Gastroesophageal sphincter (tissue), 4 donors: ENCODE measurements at places on chromosomes 13 and 19. TPM values are rescaled to one million over a fixed set of nuclear protein-coding genes. Genes with fewer than 3 reads are reported as not detected.

GRCh38 chr19:3979289-3979673 lies 6.0 kb downstream of the EEF2 start:
- no peak for ATAC-seq

DNA sequence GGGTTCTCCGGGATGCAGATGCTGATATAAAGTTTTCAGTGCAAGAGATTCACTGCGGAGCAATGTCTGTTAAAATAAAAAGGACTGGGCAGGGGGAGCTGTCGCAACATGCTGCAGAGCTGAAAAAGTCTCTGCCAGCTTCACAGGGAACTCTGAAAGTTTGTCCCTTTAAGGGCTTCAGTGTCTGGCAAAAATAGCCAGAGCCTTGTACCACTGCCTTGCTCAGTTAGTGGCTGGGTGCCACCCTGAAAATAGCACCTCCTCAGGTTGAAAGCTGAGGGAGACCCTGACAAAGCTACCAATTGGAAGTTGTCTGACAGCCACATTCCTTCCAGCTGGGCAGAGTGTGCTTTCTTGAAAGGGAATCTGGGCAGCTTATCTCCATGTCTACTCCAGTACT lies 3.0 kb upstream of the NDFIP2 start:
- ATAC-seq: no peak

The SERTM1 gene
- total RNA-seq: 0.13 TPM

DNA sequence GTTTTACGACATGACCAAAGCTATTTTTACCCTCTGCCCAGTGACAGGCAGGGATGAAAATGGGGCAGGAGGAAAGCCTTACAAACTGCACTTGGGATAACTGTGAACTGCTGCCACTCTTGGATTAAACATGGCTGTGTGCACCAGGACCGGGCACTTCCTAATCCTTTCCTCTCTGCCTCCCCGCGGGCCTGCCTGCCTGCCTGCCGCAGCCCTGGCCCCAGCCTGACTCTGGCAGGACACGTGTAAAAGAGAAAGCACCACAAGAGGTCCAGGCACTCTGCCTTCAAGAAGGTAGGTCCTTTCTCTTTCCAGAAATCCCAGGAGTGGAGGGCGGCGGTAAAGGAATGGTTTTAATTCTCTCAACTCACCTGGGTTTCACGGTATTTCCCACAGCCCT lies 4.8 kb downstream of the TSHZ3 start:
- ATAC-seq: no peak

GRCh38 chr13:88866195-88866594 lies 1195.0 kb downstream of the SLITRK5 start:
- no peak for ATAC-seq

The SIGLEC9 gene
- 7.0 TPM for total RNA-seq

The GPALPP1 gene
- total RNA-seq: 25.8 TPM

The ENOX1 gene
- 10.0 TPM for total RNA-seq

GRCh38 chr13:45602183-45603170 lies 13.1 kb downstream of the ERICH6B start:
- no peak for ATAC-seq

DNA sequence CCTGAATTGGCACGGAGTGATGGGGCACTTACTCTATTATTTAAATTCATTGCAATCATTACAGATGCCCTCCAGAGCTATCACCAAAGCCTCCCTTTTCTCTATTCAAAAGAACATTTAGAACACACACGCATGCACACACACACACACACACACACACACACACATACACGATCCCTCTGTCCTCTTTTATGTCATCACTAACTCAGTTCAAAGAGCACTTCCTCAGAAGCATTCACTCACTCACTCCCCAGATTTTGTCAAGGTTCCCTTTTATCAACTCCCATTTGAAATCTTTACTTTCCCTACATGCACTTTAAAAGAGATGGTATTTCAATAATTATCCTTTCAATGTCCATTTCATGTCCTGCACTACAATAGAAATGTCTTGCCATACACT lies 22.4 kb upstream of the IGFL4 start:
- ATAC-seq: no peak

DNA sequence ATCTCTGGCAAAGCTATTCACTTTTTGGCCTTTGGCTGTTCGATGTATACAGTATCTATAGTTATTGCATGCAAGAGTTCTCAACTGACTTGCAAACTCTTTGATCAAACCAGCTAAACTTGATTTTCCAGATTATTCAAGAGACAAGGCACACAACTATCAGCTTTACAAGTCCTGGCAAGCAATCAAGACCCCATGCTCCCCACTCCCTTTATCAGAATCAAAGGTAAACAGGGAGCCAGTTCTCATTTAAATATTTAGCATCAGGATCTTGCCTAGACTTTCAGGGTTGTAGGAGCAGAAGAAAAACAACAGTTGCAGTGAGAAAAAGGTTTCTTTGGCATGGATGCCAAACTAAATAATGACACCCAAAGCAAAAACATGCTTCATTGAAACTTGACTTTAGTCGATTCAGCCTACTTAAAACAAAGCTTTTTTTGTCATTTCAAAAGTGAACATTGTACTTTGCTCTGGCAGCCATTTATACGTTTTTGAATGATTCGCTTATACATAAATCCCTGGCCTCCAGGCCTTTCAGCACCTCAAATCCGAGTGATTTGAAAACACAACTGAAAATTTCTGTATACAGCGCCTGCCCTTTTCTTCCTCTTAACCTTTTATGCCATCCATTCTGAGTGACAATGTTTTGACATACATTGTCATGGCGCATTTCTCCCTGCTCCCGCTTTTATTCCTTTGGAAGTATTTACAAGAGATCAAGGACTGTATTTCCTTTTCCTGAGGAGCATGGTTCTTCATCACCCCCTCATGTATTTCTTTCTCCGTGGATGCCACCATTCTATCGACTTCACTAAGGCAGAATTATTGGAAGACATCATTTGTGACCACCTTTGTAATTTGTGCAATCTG lies 340.8 kb downstream of the KLF5 start:
- ATAC-seq: no peak

The SLC25A15 gene
- 1.8 TPM for total RNA-seq

The PSG2 gene
- not detected for total RNA-seq

DNA sequence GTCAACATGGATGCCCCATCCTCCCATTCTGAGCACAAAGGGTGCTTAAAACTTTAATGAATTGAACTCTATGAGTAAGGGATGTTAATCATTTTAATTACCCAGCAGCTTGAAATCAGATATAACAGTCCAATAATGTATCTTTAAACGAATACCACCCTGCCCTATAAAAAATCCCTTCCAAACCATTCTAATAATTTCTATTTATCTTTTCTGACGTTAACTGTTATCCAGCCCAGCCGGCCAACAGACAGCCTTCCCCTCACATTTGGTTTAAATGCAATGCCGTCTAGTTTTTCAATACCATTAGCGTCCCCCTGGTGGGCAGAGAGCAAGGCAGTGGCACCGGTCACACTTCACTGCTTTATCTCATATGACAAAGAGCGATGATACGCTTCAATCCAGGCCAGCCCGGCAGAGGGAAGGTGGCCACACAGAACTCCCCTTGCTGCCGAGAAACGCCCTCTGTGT lies 402.2 kb upstream of the ZNF507 start:
- no peak for ATAC-seq

GRCh38 chr13:107210723-107211030 lies 642.7 kb upstream of the ARGLU1 start:
- no peak for ATAC-seq

- no peak for ATAC-seq
Observed at GRCh38 chr13:111296417-111296816, 24.0 kb upstream of the TEX29 start.

GRCh38 chr13:21730186-21730880 lies 59.5 kb downstream of the FGF9 start:
- ATAC-seq: no peak

GRCh38 chr13:80753866-80754265 lies 412.9 kb upstream of the SPRY2 start:
- ATAC-seq: no peak

- no peak for ATAC-seq
Observed at GRCh38 chr13:40102360-40102727, 446.9 kb downstream of the COG6 start.

DNA sequence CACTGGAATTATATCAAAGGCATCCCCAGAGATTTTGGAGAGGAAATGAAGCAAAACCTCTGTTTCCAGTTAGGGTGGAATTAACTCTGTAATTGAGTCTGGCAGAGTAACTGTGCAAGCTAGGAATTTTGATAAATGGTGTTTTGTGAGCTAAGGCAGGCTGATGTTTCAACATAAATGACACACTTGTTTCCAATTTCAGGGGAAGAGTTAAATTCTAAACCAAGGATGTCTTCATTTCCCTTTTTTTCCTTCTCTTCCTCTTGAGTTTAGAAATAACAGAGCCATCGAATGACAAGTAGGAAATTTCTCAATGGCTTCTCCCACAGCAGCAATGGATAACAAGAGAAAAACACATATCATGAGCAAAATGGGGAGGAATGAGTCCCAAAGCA lies 131.2 kb downstream of the IRS2 start:
- ATAC-seq: peak; percentile 48

DNA sequence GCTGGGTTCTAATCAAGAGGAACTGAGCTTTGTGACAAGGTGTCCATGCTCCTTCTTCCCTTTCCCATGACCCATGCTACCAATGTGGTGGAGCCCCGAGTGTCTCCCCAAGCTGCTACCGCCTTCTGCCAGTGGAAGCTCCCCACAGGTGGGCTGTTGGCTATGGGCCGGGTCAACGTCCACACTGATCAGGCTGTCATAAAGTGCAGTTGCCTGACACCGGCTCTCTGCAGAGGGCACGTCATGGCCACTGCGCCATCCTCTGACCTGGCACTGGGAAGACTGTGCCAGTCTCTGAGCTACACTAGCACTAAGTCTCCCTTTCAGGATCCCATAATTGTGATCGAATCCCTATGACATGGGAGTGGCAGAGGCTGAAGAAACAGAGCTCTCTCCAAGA lies 192.3 kb downstream of the USP12 start:
- ATAC-seq: no peak

DNA sequence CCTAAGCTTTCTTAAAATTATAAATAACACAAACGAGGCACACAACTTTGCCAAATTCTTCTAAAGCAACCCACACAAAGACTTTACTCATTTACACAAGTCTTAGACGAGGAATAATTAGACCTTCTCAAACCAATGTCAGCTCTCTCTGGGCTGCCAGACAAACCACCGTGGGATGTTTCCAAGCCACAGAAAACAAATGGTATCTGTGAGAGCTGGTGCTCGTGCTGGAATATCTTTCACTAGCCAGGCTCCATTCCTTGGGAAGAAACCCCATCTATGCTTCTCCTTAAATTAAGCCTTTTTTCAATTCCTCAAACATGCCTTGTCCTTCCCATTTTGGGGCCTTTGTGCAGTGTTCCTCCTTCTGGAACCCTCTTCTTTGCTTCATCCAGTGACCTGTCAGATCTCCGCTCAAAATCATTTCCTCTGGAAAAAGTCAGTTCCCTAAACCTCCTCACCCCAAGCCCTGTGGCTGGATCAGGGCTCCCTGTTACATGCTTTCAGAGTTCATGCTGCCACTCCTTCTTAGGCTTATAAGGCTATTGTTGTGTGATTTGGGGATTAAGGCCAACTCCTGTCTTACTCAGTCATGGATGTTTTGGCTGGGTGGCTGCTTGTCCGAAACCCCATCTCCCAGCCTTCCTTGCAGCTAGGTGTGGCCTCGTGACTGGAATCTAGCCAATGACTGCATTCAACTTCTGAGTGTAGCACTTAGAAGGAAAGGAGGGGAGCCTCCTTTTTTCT lies 64.2 kb upstream of the GTF2F2 start:
- ATAC-seq: peak; percentile 60

The FAM216B gene
- not detected for total RNA-seq

GRCh38 chr13:41639955-41640780 lies 182.8 kb downstream of the RGCC start:
- peak; percentile 85 for ATAC-seq

- ATAC-seq: no peak
Observed at GRCh38 chr19:12555456-12555930, 4.2 kb upstream of the ZNF564 start.

The EVI5L gene
- total RNA-seq: 46.3 TPM

The CYP4F12 gene
- 5.9 TPM for total RNA-seq

GRCh38 chr19:33580645-33581037 lies 41.1 kb upstream of the CHST8 start:
- no peak for ATAC-seq

DNA sequence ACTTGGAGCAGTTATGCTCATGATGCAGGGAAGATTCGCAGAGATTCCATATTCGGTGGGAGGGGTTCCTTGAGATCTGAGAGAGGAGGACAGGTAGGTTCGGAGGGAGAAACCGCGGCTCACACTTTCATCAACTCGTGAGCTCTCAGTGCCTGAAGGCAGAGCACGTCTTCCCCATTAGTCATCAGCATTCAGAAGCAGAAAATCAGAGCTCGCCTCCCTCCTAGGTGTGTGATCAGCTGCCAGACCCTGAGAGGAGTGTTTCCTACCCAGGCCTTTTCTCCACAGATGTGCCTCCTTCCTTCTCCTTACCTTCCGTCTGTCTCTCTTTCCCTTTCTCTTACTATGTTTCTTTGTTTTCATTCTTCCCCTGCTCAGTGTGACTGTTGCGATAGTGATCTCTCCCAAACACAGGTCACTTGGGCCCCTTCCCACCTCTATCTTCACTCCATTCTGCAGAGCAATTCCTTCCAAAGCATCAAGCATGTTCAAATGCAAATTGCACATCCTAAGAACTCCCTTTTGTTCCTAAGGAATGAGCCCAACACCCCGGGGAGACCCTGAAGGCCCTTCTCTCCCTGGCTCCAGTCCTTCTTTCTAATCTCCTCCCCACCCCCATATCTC lies 389.5 kb downstream of the UQCRFS1 start:
- ATAC-seq: no peak

GRCh38 chr13:76828316-76828741 lies 57.9 kb downstream of the KCTD12 start:
- no peak for ATAC-seq

DNA sequence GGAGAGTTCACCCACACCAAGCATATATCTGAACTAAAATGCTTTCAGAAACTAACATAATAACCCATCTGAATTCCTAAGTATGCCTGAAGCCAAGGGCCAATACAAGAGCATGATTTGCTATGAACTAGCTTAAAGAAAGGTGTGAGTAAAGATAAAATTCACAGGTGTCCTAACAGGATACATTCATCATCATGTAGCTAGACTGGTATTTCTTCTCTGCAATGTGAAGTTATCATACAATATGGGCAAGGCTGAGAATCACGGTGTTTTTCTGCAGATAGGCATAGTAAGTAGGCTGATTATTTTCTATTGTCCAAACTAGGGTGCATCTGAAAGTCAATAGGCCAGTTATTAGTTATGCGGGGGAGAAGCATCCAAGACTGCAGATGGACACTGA lies 63.1 kb downstream of the STK24 start:
- no peak for ATAC-seq

The POU4F1 gene
- total RNA-seq: not detected

- no peak for ATAC-seq
Observed at GRCh38 chr19:31671411-31672035, 322.3 kb upstream of the TSHZ3 start.

The POLR2E gene
- 125 TPM for total RNA-seq

The IGFL2 gene
- total RNA-seq: not detected

The ATP12A gene
- not detected for total RNA-seq

- no peak for ATAC-seq
Observed at GRCh38 chr13:33634546-33634982, 183.4 kb upstream of the RFC3 start.

The ELF1 gene
- 86.6 TPM for total RNA-seq

The ZNF792 gene
- 10.2 TPM for total RNA-seq
